ENCODE measurements at places on chromosomes 6 and 20.

- DNase-seq = no peak
Observed at GRCh38 chr6:75436869-75437268, 56.7 kb downstream of the FILIP1 start.

- DNase-seq = no peak
Observed at GRCh38 chr20:384723-385122, 4.2 kb downstream of the TRIB3 start.

- no peak for DNase-seq
Observed at GRCh38 chr20:19301843-19302242, 89.4 kb downstream of the SLC24A3 start.

- DNase-seq = no peak
Observed at GRCh38 chr6:38434051-38434450, 205.7 kb downstream of the BTBD9 start.
